ENCODE measurements at places on chromosomes 3 and 15. TPM values are rescaled to one million over a fixed set of nuclear protein-coding genes. Genes with fewer than 3 reads are reported as not detected.

Gene ECE2
- polyA plus RNA-seq, result not detected

Gene ARHGEF26
- 1.4 TPM for polyA plus RNA-seq

Gene RASL12
- polyA plus RNA-seq, result not detected

Gene KNG1
- not detected for polyA plus RNA-seq

Gene PLSCR5
- not detected for polyA plus RNA-seq

Gene NMB
- polyA plus RNA-seq, result 4.1 TPM

Gene ZNF662
- polyA plus RNA-seq, result 0.57 TPM

Gene ZBTB47
- 5.1 TPM for polyA plus RNA-seq

Gene PFN2
- 304 TPM for polyA plus RNA-seq

Gene EIF4E3
- 0.79 TPM for polyA plus RNA-seq

GRCh38 chr3:71549951-71550350 lies 33.6 kb downstream of the FOXP1 start:
- DNase-seq, result no peak

GRCh38 chr15:89912674-89913396 lies at the start of gene ARPIN:
TSS of gene ARPIN (minus strand) at chr15:89912952. CDS start at chr15:89912835, 117 bp downstream.
- DNase-seq, result no peak

GRCh38 chr15:25171856-25172687 lies 217.3 kb downstream of the SNRPN start:
- no peak for DNase-seq

- DNase-seq, result no peak
Measured at GRCh38 chr15:84681831-84682230, 23.8 kb upstream of the NMB start.

DNA sequence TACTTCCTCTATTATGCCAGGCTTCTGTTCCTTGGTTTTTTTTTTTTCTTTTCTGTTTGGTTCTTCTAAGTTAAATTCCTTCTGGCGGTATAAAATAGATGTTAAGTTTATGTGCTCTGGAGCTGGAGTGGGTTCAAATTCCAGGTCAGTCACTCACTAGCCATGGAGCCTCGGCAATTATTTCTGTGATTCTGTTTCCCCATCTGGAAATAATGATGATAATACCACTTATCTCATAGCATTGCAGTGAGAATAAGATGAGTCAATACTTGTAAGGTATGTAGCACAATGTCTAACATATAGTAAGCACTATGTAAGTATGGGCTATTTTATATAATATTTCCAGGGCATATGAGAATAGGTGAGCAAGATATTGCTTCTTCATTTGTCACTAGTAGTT lies 33.2 kb upstream of the ZDHHC23 start:
- peak; percentile 25 for DNase-seq

DNA sequence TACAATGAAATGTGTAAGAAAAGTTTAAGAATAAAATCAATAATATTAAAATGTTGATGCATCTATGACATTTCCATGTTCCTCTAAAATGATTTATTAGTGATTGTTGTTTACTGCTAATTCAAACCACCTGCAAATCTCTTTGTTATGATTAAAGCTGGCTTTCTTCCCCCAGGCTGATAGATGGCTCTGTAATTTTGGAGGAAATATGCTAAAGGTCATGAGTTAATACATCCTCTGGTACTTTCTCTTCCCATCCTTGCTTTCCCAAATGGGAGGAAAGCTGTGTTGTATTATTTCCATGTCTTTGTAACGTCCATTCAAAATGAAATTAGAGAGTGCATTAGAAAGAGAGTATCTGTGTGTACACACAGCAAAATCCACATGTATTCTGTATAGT lies 139.5 kb upstream of the TMCO5A start:
- no peak for DNase-seq

- no peak for DNase-seq
Measured at GRCh38 chr3:195128255-195129071, 142.5 kb downstream of the XXYLT1 start.

- DNase-seq, result no peak
Measured at GRCh38 chr15:33136353-33136752, 58.2 kb downstream of the FMN1 start.

DNA sequence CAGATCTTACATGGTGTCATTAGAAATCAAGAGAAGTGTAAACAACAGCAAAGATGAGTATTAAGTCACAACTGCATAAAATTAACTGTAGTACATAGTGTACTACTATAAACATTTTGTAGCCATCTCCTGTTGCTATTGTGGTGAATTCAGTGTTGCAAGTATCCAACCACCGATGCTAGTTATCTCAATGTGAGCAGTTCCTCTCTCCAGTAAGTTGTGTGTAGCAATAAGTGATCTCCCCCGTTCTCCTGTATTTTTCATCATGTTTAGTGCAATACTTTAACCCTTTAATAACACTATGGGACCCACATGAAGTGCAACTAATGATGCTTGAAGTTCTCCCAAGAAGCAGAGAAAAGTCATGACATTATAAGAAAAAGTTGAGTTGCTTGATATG lies 264.7 kb upstream of the KCNH8 start:
- no peak for DNase-seq

GRCh38 chr15:38690719-38691332 lies 126.2 kb upstream of the RASGRP1 start:
- no peak for DNase-seq

GRCh38 chr15:61070111-61070901 lies 158.8 kb downstream of the RORA start:
- no peak for DNase-seq

GRCh38 chr3:5929027-5929426 lies 741.5 kb downstream of the EDEM1 start:
- DNase-seq, result no peak

DNA sequence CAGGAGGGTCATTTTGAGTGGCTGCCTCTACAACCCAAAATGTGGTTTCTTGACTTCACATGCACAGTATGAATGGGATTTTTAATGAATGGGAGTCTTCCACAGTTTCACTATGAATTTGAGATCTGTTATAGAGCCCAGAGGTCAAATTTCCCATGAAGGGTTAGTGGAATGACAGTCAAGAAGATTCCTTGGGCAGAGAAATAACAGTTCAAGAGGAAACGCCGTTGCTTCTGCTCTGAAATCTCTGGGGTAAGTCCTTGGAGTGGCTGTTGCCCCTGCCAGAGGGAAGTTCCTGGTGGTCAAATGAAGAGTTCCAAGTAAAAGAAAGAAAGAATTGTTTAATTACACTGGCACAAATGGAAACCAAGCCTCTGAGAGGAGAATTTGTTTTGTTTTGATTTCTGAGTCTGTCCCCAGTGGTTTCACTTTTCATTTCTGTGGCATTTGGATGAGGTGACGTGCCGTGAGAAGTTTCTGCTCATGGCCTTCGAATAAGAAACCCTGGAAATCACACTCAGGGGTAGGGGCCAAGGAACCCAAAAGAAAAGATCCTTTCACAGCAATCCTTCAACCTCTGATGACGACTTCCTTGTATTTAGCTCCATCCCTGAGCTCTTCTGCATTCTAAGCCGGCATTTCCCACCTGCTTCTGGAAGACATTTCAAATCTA lies 77.5 kb upstream of the IL12A start:
- no peak for DNase-seq

- no peak for DNase-seq
Measured at GRCh38 chr15:92602267-92602593, 53.3 kb downstream of the FAM174B start.

- DNase-seq, result no peak
Measured at GRCh38 chr3:25404569-25404968, 23.5 kb upstream of the RARB start.

DNA sequence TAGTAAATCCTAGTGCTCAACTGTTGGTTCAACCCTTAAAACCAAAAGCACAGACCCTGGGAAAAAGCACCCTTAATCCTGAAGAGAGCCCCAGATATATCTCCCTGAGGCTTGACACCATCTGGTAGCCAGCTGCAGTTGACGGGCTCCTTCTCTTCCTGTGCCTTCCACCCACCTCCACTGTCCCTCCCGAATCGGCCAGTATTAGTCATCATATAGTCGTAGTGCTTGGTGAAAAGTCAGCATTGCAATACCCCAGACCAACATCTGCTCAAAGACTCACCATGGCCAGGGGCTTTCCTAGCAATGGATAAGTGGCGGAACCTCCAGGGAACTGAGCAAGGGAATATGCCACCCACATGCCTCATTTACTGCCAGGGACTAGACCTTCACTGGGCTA lies 125.6 kb upstream of the CRBN start:
- DNase-seq, result no peak

GRCh38 chr15:99085413-99086326 lies 19.2 kb upstream of the SYNM start:
- DNase-seq, result no peak

DNA sequence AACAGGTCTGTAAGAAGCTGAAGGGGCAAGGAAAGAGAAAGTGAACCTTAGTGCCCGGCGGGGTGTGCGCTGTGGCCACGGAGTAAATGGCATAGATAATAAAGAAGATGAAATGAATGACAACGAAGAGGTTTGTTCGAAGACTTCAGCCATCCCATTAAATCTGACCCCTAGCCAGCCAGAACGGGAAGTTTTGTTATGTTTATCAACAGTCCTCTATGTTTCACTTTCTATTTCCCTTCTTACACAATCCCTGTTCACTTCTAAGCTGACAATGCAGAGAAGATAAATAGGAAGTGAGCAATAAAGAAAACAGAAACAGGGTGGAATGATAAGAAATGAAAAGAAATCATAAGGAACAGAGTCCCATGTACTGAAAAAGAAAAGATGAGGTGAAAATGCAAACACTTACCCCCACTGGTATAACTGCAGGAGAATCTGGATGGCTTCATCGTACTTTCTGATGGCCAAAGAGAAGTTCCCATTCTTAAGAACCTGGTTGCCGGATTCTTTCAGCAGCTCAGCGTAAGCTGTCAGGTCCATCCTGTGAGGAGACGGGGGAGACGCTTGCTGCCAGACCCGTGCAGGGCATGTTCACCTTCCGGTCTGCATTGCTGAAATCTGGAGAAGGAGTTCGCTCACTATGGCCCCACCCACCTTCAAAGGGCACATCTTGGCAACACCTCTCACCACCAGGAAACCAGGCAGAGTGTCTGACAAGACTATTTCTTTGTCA lies 36.8 kb downstream of the TRANK1 start:
- DNase-seq, result no peak

GRCh38 chr15:82132742-82133141 lies 86.9 kb upstream of the MEX3B start:
- DNase-seq, result peak; percentile 5

GRCh38 chr15:83474578-83474977 lies 27.4 kb downstream of the SH3GL3 start:
- DNase-seq, result no peak

DNA sequence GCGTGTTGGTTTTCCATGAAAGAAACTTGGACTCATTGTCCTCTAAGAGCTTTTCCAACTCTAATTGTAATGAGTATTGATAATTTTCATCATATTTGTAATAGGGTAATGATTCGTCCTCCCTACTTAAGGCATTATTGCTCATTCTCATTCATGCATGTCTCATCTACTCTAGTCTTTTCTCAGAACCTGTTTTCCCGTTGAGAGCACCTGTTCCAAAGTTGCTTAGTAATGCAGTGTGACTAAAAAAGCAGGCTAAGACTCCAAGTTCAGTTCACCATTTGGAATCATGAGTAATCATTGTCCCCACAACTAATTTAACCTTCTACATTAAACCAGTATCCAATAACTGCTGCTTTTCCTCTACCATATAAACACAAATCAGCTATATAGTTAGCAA lies 84.0 kb downstream of the FILIP1L start:
- DNase-seq, result no peak

- DNase-seq, result no peak
Measured at GRCh38 chr15:34993877-34994276, 5.8 kb upstream of the ZNF770 start.

DNA sequence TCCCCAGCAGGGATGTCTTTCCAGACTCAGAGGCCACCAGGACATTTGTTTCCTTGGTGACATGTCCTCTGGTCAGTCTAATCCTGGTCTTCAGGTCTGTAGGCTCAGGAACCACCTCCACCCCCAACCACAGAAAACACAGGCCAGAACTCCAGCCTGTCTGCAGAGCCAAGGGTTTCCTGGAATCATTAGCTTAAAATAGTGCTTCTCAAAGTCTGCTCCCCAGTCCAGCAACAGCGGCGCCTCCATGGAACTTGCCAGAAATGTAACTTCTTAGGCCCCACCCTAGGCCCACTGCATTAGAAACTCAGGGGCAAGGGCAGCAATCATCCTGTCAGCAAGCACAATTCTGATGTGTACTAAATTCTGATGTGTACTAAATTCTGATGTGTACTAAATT lies 20.0 kb downstream of the SLC28A1 start:
- no peak for DNase-seq

DNA sequence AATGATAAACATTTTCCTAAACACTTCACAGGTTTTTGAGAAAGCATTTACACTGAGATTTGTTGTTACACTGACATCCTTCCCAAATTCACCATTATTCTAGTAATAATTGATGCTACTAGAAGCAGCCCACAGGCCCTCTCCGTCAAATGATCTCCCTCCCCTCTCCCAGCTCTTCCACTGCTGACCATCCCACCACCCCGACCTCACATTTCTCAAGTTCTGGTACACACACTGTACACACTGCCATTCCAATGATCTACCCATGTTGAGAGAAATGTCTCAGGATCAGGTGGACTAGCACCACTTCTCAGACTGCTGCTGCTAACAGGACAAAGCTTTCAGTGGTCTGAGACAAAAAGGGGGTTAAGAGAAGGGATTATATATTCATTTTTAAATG lies 3.5 kb downstream of the TBC1D5 start:
- no peak for DNase-seq

DNA sequence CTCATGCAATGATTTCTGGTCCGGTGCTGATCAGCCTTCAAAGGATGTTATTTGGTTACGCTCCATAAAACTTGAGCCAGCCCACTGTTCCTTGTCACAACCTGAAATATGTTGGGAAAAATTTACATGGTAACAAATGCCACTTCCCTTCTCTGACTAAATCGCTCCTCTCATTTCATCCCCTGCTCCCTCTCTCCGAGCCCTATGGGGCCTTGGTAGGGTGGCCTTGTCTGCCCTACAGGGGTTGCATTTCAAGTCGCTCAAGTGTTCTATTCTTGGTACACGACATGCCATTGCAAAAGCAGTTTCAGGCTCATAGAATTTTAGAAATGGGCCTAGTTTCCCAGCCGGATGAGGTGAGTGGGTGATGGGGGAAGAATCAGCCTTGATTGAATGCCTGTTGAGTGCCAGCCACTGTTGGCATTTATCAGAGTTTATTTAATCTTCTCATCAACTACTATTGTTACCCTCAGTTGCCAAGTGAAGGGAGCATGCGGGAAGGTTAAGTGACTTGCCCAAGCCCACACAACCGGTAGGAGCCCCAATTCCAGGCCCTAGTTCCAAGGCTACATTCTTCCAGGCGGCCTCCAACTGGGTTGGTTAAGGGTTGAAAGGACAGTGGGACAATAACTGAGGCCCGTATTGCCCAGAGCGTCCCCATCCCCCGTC lies 961 bp upstream of the ABHD2 start:
- DNase-seq, result no peak

All from keratinocyte (primary cell).